ENCODE measurements at places on chromosomes 11 and 22. TPM values are rescaled to one million over a fixed set of nuclear protein-coding genes. Genes with fewer than 3 reads are reported as not detected.

The TESMIN gene
- not detected for total RNA-seq

The NXPE1 gene
- total RNA-seq, result not detected

The GTSE1 gene
- 3.1 TPM for total RNA-seq

The PNPLA3 gene
- 3.7 TPM for total RNA-seq

The ZNF280B gene
- 1.6 TPM for total RNA-seq

The PANX2 gene
- total RNA-seq, result not detected

The PYGM gene
- 291 TPM for total RNA-seq

The RGL4 gene
- 0.52 TPM for total RNA-seq

The SCGB1D2 gene
- not detected for total RNA-seq

All from skeletal muscle tissue (tissue), 5 donors.